ENCODE measurements at places on chromosomes 3 and 15.

DNA sequence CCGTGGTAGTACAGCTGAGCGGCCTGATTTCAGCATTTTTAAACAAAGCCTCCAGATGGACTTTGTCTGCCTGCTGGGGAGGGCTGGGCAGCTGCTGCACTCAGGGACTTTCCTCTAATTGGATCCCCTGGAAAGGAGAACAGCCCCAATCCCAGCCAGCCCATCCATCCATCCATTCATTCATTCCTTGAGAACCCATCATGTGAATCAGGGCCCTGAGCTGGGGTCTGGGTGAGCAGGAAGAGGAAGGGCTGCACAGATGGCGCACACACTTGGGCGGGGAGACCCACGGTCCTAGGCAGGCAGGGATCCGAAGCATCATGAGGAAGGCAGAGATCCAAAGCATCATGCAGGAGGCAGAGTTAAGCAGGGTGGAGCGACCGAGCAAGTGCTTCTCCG lies 45.7 kb downstream of the TPRA1 start:
- DNase-seq: no peak

DNA sequence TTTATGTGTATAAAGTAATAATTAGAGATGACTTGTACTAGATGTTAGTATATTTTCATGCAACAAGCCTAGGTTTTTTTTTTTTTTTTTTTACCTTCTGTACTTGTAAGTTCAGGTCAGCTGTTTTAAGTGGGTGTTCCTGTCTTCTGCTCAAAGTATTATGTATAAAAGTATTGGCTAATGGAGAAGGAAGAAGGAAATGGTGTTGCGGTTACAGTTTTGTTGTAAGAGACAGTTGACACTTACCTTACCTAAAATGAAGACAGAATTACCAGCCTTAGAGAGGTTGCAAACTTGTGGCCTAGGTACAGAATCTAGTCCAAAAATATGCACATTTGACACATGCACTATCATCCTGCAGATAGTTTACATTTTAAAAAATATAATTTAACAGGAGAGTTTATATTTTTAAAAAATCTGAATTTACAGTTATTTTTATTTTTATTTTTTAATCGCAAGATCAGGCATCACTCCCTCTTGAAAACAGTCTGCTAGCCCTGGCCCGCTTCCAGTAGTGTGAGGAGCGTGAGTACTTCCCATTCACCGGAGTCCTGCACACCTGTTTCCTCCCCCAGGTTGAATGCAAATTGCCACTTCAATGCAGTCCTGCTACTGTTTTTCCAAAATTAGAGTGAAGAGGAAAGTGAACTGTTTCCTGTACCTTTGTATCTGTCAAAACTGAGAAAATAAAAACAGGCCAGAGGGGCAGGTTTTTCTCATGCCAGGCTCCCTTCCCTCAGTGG lies 224.3 kb upstream of the SOX2 start:
- DNase-seq: no peak

GRCh38 chr15:58066042-58066867 lies 744 bp upstream of the ALDH1A2 start:
- peak; percentile 25 for DNase-seq

DNA sequence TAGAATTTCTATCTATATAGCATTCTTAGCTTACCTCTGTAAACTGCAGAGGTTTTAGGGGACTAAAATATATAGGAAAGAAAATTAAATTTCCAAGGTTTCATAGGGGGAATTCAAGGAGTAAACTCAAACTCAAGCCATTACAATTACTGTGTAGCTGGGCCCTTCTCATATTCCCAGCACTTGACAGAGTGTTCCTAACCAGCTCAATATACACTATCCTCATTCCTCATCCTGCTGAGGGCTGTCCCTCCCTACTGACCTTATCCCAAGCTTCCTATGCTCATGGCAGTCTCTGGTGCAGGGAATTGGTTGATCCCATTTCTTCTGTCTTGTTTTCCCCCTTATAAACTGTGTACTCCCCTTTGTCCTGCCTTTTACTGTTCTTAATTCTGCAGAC lies 33.9 kb downstream of the NXPE3 start:
- no peak for DNase-seq

DNA sequence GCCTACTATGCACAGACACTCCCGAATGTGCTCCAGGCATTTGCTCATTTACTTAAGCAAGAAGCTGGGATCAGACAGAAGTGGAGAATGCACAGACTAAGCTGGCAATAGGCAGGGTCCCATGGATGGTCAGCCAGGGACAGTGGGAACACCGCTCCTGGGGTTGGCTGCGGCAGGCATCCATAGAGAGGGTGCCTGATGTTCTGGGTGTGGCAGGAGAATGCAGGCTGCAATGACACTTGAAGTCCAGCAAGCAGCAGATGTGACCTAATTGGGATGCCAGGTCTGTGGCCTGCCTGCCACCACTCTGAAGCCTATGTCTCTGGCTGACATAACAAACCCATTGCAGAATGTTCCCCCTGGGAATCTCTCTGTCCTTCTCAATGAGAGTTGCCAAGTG lies 40.2 kb upstream of the SLC6A11 start:
- no peak for DNase-seq

- DNase-seq: no peak
Measured at GRCh38 chr3:57772251-57772650, 16.1 kb downstream of the SLMAP start.

DNA sequence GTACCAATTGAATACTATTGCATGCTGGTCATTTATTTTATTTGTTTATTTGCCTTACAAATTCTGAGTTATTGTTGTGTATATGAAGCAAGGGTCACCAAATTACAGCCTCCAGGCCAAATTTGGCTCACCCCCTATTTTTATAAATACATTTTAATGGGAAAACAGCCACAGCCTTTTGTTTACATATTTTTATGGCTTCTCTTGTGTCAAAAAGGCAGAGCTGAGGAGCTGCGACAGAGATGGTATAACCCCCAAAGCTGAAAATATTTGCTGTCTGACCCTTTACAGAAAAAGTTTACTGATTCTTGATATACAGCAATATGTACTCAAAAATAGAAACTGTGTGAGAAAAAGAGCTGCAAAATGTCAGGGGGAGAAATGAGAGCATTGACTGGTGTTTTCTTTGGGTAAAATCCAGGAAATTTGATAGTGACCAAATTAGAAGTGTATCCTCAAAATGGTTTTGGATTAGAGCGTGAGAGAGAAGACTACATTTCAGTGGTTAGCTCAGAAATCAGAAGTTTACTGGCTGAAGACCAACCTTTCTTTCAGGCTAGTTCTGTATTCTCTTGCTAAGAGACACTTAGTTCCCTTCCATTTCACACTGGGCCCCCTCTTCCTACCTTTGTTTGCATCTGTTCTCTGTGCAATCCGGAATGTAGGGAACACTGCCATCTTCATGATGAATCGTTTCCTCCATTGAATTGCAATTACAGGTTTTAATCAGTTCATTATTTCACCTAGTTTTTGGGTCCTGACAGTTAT lies 757.8 kb downstream of the AGBL1 start:
- DNase-seq: no peak

GRCh38 chr15:33161209-33161608 lies 33.3 kb downstream of the FMN1 start:
- DNase-seq: no peak

GRCh38 chr15:75785771-75786574 lies 57.3 kb upstream of the UBE2Q2 start:
- DNase-seq: no peak

GRCh38 chr3:195040773-195041520 lies 230.0 kb downstream of the XXYLT1 start:
- no peak for DNase-seq

- DNase-seq: no peak
Measured at GRCh38 chr3:125001557-125002413, 54.0 kb downstream of the HEG1 start.

GRCh38 chr3:46361408-46362283 lies 7.7 kb downstream of the CCR2 start:
- DNase-seq: no peak

GRCh38 chr15:40421246-40422157 lies 15.9 kb downstream of the IVD start:
- DNase-seq: peak; percentile 74

GRCh38 chr3:133455960-133456359 lies 56.1 kb downstream of the BFSP2 start:
- DNase-seq: no peak

DNA sequence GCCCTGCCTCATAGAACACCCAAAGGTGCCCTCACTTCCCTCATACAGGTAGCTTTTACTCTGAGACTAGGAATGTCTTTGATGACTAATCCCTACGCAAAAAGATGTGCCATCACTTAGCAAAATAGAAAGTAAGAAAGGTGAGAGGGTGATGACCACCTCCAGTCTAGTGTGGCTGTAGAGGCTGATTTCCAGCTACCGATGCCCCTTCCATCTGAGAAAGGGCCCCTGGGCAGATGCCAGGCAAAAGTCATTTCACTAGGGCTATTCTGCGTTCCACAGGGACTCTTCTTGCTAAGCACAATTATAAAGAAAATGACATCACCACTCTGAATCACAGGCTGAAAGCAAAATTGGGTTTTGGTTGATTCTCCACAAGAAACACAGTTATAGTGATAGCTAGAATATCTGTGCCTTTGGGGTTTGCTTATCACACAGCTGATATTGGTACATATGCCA lies 77.4 kb downstream of the RBPMS2 start:
- DNase-seq: no peak

DNA sequence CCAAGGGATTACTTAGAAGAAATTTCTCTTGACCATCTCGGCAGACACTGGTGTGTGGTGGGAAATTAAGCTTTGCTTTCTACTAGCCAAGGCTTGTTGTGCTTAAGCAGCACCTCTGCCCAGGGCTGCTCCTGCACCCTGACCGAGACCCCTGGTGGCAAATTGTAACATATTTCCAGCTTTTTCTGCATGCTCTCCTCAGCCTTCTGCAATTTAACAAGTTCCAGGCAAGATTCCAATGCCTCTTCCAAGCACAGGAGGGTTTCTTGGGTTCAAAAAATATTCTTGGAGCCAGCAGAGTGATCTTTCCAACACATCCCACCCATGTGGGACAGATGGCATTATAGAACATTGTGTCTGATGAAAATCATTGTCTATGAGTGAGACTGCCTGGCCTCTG lies 210.5 kb downstream of the CLSTN2 start:
- DNase-seq: no peak

- no peak for DNase-seq
Measured at GRCh38 chr3:36372534-36372935, 7.8 kb upstream of the STAC start.

- DNase-seq: no peak
Measured at GRCh38 chr3:135532021-135532420, 433.5 kb upstream of the PPP2R3A start.

GRCh38 chr3:166554023-166554422 lies 716.8 kb upstream of the BCHE start:
- no peak for DNase-seq

DNA sequence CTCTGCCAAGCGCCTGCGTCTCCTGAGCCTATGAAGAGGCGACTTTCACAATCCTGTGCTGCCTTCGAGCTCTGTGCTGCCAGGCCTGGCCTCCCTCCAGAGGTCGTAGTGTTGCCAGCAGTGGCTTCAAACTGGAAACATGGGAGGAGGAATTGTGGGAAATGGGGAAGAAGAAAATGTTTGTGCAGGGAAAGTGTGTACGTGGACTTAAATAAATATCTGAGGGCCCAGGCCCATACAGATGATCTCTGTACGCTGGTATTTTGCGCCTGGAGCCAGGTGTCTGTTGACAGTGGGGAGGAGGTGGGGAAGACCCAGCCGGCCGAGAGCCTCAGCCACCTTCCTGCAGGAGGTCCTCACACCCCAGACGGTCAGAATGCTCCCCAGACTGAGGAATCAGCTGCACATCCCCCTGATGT lies 44.6 kb downstream of the ZBTB38 start:
- DNase-seq: no peak

- no peak for DNase-seq
Measured at GRCh38 chr3:178743297-178743696, 207.1 kb downstream of the KCNMB2 start.

GRCh38 chr3:100352296-100353231 lies 18.0 kb downstream of the NIT2 start:
- DNase-seq: no peak

GRCh38 chr3:12454076-12454815 lies 30.0 kb upstream of the TSEN2 start:
- no peak for DNase-seq

DNA sequence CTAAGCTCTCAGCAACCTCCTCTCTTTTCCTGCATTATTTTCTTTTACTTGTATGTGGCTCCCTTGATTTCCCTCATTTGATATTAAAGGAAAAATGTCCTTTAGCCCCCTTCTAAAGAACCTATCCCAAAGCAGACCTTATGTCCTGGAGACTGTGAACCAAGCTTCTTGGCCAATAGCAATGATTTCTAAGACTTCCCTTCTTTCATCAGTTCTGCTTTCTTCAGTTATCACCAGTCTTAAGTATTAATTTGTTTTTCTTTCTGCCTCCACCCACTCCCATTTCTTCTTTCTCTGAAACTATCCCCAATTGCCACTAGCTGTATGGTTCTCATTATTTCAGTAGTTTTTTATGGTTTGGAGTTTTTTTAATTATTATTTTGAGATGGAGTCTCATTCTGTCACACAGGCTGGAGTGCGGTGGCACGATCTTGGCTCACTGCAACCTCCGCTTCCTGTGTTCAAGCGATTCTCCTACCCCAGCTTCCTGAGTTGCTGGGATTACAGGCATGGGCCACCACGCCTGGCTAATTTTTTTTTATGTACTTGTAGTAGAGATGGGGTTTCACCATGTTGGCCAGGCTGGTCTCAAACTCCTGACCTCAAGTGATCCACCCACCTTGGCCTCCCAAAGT lies 12.1 kb downstream of the TMOD3 start:
- DNase-seq: no peak

- no peak for DNase-seq
Measured at GRCh38 chr3:9700536-9700935, 3.1 kb upstream of the CPNE9 start.

DNA sequence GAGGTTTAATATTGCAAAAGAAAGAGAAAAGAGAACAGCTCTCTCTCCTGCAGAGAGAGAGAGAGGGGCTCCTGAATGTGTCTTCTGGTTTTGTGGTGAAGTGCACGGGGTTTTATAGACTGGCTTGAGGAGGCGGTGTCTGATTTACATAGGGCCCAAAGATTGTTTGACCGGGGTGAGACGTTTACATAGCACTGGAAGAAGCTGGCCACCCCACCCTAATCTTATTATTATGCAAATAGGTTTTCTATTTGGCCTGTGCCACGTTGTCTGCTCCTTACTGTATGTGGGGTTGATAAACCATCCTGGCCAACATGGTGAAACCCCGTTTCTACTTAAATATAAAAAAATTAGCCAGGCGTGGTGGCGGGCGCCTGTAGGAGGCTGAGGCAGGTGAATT lies 268.6 kb downstream of the SV2B start:
- DNase-seq: no peak

Measured in stimulated activated CD4-positive, alpha-beta T cell treated with anti-CD3 and anti-CD28 coated beads, Interleukin-1b, Interleukin-23, amount 100 ng/mL, for 24 hours (primary cell).